ENCODE measurements at places on chromosomes 12 and 14.

DNA sequence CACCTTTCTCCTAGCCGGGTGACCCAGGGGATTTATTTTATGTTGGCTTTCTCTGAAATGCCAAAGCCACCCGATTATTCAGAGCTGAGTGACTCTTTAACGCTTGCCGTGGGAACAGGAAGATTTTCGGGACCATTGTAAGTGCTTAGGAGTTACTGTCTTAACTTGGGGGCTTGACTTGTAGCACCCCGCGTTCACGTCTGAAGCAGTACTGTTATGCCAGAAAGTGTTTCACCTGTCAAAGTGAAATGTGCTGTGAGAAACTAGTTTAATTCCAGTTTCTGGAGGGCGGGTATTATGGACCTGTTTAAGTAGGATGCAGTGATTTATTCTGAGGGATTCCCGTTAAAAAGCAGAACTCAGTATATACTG is 218 bp downstream of the LYSET start:
- no peak for DNase-seq

GRCh38 chr12:43937947-43938346 is 102.1 kb downstream of the TMEM117 start:
- no peak for DNase-seq

- no peak for DNase-seq
Measured at GRCh38 chr12:83121897-83122622, 435.4 kb downstream of the TMTC2 start.

- no peak for DNase-seq
Measured at GRCh38 chr12:42199007-42199406, 39.0 kb downstream of the YAF2 start.

DNA sequence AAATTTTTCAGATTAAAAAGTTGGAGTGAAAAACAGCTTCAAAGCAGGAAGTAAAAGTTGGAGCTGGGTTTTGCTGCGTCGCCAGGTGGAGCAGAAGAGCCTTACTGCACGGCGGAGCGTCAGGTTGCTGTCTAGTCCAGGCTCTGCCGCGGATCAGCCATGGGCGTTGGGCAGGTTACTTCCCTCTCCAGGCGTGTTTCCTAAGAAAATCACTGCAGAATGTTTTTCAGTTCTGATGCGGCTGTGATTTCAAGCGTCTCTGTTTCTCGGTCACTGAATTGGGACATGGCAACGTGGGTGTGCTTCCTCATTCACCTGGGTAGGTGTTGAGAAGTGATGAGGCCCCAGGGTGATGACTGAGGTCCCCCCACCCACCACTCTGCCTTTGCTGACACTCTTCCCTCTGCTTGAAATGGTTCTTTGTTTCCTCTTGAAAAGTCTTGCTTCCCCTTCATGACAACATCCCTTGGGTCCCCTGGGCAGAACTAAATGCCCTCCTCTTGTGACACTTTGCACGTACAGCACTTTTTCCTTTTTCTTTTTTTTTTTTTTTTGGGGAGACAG is 7.6 kb downstream of the EVL start:
- DNase-seq, result peak; percentile 73

GRCh38 chr14:62994096-62994495 is 51.2 kb downstream of the KCNH5 start:
- DNase-seq, result no peak

DNA sequence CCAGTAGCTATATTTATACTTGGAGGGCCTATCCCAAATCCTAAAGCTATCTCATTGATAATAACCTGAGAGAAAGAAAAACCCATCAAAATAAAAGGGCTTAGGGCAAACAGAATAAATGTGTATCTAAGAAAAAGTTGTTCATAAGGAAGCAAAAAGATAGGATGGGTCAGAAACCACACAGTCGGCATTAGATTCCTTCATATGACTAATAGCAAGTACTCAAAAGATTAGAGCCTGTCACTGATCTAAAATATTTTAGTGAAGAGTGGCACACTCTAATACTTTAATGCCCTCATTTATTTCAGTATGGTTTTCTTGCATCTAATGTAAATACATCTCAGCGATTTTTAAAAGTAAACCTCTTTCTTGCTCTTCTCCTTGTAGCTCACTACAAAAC is 17.1 kb upstream of the NAV3 start:
- no peak for DNase-seq

DNA sequence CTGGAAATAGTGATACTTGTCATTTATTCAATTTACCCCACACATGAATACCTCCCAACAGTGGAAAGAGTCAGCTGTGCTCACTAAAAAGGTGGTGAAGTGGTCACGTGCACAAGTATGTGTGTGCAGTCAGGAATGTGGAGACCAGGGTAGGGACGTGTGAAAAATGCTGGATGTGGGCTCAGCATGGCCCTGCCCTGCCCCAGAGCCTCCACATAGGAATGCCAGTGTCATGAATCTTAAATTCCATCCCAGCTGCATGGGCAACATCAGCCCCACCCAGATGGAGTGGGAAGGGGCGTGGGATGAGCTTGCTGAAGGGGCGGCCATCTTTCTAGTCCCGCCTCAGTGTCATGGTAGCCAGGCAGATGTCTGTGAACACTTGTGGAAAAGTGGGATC is 87.7 kb downstream of the C12orf75 start:
- DNase-seq, result no peak

DNA sequence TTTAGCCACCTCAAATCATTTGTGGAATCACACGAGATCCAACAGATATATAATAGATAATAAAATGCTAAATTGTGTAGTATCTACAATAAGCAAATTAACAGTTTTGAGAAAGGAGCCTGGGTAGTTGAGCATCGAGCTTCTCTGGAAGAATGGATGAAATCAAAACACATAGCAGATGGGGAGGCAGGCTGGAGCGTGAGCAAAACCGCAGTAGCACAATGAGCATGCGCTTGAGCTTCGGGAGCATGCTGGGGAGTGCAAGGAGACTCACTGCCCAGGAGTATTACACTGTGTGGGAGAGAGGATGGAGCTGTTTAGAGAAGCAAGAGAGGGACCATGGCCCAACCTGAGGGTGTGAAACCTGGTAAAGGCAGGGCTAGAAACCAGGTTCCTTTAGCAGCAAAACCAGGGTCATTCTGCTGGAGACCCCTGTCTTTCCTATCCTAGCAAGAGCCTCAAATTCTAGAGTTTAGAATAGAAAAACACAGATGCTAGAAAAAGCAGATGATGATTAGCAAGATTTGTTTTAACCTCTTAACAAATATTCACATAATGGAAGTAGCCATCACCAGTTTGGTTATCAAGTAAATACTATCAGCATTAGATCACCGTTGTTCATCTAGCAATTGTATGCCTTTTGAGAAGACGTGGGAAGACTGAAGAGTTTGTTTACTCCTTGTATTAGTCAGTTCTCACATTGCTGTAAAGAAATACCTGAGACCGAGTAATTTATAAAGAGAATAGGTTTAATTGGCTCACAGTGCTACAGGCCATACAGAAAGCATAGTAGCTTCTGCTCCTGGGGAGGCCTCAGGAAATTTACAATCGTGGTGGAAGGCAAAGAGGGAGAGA is 484.8 kb downstream of the EGLN3 start:
- no peak for DNase-seq

DNA sequence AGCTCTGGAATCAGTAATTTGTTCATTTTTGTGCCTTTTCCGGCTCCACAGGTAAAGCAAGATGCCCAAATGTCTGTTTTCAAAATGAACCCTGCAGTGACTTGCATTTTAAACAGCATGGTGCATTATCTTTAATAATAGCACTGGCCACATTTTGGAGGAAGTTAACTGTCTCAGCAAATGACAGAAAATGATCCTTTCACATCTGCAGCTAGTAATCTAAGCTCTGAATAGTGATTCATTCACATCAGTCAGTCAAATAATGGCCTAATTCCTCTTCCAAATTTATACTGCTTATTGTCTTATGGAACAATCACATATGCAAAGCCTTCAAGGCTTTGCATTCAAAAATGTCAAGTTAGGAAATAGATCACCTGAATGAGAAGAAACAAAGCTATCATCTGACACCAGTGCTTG is 75.6 kb downstream of the PPM1H start:
- DNase-seq, result no peak

GRCh38 chr12:105444653-105445102 is 114.2 kb downstream of the C12orf75 start:
- no peak for DNase-seq

DNA sequence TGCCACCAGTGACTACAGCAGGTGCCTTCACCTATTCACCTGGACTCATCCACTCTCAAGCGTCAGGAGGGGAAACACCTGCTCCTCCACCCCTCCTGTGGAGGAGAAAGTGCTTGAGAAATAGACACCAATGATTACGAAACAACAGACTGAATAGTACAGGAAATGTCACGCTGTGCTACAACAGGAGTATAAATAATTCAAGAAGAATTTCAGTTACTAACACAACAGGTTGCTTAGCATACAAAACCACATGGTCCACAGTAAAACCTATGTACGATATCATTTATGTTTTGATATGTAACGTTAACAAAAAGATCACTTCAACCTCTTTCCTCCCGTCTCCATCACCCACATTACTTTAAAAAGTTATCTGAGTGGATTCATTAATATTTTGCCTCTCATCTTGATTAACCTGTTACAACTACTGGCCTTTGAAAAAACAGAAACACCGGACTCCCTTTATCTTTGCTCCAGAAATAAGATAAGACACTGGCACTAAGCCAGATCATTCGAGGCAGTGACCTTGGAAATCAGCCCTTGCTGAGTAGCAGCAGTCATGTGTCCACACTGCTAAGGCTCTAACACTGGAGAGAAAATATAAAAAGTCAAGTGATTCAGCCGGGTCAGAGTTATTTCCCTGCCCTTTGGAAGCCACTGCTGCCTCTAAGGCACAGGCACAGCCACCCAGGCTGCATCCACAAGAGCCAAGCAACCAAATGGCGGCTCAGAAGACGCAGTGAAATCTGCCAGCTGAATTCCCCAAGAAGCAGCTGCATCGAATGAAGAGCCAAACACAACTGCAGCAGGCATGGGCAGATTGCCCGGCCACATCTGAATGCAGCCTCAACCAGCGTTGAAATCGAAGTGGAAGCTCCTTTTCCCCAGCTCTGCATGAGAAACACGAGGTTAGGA is 40.9 kb downstream of the NT5DC3 start:
- DNase-seq, result no peak

DNA sequence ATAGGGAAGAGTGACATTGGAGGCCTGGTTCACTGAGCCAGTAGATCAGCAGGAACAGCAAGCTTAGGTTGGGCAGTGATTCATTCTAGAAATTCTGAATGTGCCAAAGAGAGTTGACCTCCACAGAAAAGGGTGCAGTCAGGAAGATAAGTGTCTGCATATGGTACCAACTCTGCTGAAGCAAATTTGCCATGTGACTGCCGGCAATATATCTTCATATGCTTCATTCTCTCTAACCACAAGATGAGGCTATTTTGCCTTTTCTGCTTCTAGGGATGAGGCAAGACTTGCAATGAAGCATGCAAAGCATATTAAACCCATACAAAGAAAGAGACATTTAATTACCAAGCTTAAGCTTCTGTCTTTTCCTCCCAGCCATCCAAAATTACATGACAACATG is 13.6 kb downstream of the CCDC198 start:
- DNase-seq, result no peak

- peak; percentile 50 for DNase-seq
Measured at GRCh38 chr12:1796515-1797010, 23.8 kb upstream of the LRTM2 start.

GRCh38 chr12:52396656-52397055 is 9.5 kb downstream of the KRT82 start:
- no peak for DNase-seq

- no peak for DNase-seq
Measured at GRCh38 chr12:25637752-25638151, 84.7 kb upstream of the LMNTD1 start.

DNA sequence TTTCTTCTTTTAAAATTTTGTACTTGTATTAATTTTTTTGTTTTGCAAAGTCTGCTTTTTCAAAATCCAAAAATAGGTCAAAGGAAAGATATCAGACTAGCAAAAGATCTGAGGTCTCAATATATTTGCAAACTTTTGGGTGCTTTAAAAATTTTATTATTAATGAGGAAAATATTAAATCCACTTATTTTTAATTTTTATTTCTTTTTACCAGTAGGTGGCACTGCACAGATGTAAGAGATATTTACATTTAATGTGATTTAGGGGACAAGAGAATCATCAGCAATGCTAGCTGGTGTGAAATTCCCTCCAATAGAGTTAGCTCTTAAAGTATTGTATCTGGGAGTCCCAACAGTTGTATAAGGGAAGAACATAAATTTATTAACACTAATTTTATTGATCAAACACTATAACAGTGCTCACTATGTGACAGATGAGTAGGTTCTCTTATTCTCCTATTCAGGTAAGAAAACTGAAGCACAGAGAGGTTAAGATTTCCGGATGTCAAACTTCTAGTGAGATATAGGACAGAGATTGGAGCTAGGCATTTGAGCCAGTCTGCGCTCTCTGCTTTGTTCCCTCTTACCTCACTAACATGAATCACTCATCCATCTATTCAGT is 30.5 kb downstream of the ALX1 start:
- no peak for DNase-seq

DNA sequence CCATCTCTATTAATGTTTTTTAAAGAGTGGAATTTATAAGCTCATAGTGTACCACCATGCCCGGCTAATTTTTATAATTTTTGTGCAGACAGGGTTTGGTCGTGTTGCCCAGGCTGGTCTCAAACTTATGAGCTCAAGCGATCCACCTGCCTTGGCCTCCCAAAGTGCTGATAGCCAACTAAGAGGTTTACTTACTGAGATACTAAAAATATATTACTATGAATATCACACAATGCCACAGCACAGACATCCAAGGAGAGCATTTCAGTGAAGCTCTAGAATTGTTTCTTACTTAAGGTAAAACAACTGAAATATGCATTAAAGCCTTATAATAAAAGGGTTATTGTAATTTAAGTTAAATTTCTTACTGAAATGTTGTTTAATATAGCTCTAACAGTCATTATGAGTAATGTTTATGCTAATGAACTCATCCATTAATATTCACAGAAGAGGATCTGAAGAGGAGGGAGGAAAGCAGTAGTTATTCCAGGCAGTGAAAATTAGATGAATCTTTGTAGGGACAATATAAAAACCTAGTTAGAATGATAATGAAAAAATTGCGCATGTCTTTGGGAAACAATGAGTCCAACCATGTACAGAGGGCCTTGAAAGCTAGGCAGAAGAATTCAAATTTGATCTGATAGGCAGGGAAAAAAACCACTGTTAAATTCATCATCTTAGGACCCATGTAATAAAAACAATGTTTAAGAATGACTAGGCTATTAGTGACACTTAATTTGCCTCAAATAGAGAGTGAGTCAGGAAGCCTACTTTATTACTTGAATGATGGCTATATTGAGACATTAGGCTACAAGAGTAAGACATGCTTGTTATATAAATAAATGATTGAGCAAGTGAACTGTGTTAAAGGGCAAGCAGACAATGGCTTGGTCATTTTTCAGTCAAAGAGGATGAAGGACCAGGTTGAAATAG is 99.2 kb downstream of the SLC41A2 start:
- DNase-seq, result no peak

- peak; percentile 28 for DNase-seq
Measured at GRCh38 chr12:42299392-42300308, 26.2 kb downstream of the ZCRB1 start.

GRCh38 chr12:112023759-112024396 is 10.7 kb downstream of the ERP29 start:
- no peak for DNase-seq

DNA sequence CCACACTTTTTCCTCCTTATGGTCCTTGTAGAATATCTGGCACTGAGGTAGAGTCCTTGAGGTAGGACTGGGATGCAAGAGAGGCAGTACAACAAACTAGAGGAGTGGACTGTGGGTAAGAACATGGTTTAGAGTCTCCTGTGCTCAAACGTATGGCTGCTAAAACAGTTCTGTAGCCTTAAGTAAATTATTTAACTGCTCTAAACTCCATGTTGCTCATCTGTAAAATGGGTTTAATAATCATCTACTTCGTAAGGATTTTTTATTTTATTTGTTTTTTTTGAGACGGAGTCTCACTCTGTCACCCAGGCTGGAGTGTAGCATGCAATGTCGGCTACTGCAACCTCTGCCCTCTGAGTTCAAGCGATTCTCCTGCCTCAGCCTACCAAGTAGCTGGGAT is 3.6 kb upstream of the COPZ1 start:
- DNase-seq, result no peak

Data from CD4-positive, alpha-beta T cell treated with Interleukin-17A for 1 hour (primary cell).